ENCODE measurements at places on chromosomes 2 and 18. TPM values are rescaled to one million over a fixed set of nuclear protein-coding genes. Genes with fewer than 3 reads are reported as not detected.

- no peak for DNase-seq
Observed at GRCh38 chr2:137689549-137689948, 274.7 kb upstream of the HNMT start.

BMP10 gene
- total RNA-seq: not detected

GRCh38 chr2:171788316-171788993 lies 101.2 kb downstream of the DYNC1I2 start:
- no peak for DNase-seq

DNA sequence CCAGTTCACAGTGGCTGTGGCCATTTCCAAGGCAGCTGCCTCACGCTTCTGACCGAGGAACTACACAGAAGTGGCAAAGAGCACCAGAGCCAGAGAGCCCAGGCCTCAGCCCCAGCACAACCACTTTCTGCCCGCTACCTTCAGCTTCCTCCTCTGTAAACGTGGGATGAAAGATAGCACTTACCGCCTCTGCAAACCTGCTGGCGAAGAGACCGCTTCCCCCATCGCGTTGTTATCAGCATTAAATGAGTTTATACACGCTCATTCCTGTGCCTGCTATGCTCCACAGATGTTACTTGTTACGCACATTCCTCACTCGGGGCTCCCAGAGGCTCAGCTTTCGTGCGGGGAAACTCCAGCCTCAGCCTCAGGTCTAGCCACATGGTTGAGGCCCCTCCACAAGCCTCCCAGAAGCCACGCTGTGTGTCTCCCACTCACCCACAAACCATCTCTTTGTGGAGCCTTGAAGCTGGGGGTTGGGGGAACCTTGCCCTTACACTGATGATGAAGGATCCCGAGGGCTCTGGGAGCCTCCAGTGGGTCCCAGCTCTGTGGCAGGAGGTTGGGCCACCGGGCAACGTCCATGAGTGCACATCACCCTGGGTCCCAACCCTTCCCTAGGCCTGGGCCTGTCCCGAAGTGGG lies 63.3 kb upstream of the SMAD7 start:
- no peak for DNase-seq

DNA sequence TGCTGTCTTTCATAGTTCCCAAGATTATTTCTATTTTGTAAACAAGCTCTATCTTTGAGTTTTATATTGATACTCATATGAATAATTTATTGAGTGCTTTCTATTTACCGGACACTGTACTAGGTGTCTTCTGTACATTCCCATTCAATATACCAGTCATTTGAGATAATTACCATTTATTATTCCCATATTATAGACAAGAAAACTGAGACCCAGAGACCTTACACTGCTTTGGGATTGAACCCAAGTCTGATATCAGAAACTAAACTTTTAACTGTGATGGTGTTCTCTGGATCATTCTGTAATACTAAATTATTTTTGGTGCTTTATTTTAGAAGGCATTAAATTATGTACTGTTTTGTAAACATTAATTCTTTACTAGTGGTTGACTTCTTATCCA lies 17.3 kb downstream of the SPOPL start:
- no peak for DNase-seq

DNA sequence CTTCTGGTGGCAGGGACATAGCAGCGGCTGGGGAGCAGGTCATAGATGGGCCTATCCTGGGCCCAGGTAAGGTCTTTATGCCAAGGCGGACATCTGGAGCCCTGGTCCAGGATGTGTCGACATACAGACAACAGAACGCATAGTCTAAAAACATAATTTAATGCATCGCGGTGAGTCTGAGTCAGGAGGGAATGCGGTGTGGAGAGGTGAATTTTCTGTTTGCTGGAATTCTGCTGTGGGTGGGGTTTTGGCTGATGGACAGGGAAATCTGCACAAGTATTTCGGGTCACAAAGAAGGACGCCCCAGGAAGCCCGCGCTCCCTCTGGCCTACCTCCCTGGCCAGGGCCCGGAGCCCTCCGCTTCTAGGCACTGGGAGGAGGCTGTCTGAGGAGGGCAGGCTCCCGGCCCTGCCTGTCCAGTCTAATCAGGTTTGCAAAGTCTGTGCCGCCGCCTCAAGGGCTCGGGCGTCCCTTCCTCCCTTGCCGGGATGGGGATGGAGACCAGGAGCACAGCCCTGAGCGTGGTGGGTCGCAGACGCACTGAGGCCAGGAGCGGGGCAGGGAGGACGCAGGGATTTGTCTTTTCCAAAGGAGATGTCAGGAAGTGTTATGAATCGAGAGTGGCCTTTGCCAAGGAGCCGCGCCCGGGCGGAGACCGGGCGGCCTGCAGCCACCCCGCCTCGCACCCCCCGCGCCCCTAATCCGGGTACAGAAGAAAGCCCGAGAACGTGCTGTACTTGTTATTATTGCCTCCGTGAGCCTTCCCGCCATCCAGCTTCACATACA lies 2.3 kb downstream of the C1QL2 start:
- no peak for DNase-seq

GRCh38 chr2:234298918-234299317 lies 198.0 kb downstream of the ARL4C start:
- no peak for DNase-seq

DNA sequence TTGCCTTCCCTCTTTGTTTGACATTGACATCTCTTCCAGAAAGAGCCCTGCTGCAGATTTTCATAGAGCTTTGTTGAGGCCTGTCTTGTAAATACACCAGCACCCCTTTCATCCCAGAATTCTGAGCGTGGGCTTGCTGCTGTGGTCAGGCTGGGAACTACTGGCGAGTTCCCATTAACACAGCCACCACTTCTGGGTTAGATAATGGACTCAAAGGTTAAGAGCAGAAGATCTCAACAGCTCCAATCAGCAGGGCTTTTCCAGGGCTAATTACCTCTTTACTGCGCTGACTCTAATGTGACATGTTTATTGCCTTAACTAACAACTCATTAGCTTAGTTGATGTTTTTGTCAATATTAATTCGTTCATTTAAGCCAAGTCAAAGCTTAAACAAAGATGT lies 235.9 kb upstream of the BOD1L2 start:
- DNase-seq: no peak

SULT1C2 gene
- 0.27 TPM for total RNA-seq

GRCh38 chr2:70145144-70145490 lies 45.7 kb downstream of the C2orf42 start:
- no peak for DNase-seq

TSPYL6 gene
- 0.25 TPM for total RNA-seq

- DNase-seq: no peak
Observed at GRCh38 chr18:48821251-48821590, 129.5 kb downstream of the SMAD7 start.

SMYD1 gene
- total RNA-seq: not detected

PLCL1 gene
- 12.4 TPM for total RNA-seq

- DNase-seq: peak; percentile 68
Observed at GRCh38 chr18:22827216-22827615, 105.9 kb upstream of the RBBP8 start.

DNA sequence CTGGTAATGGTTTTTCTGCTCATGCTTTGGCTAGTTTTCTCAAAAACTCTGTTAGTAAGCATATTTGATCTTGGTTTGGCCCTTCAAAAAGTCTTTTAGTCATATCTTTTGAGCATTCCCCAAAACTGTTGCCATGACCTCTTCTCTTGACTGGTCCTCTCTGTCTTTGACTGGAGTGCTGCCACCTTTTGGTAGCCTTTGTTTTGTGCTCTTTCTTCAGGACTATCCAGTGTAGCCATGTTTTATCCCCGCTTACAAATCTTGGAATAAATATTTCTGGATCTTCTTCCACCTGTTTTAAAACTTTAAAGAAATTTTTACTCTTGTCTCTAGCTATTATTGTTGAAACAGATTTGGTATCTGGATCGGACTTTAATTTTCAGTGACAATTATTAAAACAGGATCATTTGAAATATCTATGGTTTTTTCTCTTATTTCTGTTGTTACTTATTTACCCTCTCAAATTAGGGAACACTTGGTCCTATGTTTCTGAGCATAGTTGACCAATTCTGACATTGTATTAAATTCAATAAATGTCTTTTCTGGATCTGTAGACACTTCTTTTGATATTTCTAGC lies 965 bp upstream of the ELOA2 start:
- peak; percentile 15 for DNase-seq

- peak; percentile 28 for DNase-seq
Observed at GRCh38 chr2:85865539-85866164, 23.1 kb downstream of the ST3GAL5 start.

DYNAP gene
- not detected for total RNA-seq

FANCL gene
- 29.6 TPM for total RNA-seq

DSG4 gene
- total RNA-seq: not detected

DNA sequence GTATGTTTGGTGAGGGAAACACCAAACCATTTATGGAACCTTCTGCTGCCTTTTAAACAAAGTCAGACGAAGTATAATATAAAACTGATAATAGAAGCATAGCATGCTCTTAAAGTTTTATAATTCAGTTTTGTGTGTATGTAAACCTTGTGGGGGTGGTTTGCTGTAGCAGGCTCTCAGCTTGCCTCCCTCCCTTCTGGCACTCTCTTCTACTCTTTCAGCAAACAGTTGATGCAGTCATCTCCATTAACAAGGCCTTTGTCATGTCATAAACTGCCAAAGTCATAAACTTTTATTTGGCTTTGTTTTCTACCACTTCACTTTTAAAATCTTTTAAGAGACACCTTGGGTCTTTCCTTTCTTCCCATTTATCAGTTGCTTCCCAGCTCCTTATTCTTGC lies 448.2 kb upstream of the SETBP1 start:
- DNase-seq: no peak

DNA sequence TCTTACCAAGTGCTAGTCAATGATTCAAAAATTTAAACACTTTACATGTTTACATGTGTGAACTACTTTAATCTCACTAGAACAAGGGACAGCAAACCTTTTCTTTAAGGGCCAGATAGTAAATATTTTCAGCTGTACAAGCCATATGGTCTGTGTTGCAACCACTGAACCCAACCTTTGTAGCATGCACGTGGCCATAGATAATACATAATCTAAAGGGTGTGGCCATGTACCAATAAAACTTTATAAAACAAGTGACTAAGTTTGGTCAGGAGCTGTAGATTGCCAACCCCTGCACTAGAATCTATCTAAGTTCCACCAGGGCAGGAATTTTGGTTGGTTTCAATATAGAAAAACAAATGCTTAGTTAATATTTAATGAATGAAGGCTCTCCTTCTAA lies 18.4 kb upstream of the SPRED2 start:
- no peak for DNase-seq

- no peak for DNase-seq
Observed at GRCh38 chr2:78870343-78870967, 155.0 kb upstream of the REG3G start.

DNA sequence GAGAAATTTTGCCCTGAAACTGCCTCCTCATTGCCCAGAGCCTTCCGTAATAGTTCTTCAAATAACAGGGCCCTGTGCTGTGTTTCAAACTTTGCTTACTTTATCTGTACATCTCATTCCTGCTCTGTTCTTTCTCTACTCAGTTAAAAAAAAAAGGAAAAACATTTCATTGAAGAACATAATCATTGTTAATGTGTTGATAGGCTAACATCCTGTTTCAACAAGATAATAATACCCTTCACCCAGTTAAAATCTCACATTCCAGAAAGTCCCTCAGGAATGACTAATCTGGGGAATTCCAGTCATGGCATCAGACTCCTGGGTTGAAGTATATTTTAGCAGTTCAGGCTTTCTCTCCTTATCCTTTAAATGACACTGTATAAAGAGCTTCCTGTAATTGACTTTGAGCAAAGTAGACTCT lies 45.6 kb upstream of the ITGAV start:
- peak; percentile 96 for DNase-seq

PTMA gene
- total RNA-seq: 2,614 TPM

DNA sequence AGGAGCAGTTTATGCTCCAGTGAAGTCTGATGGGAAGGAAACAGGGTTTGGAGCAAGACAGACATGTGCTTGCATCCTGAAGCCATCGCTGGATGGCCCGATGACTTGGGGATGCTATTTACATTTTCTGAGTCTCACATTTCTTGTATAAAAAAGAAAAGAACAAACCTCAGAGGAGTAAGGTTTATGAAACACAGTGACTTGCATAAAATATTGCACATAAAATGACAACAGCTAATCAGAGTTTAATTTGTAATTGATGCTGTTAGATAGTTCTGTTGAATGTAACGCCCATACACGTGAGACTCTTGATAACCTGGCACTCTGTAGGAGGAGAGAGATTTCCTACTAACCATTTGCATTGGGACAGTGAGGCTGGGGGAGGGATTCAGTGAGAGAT lies 16.5 kb downstream of the PRELID3A start:
- no peak for DNase-seq

KCNJ3 gene
- not detected for total RNA-seq

CCDC85A gene
- total RNA-seq: 0.45 TPM

ASB18 gene
- total RNA-seq: not detected

ABCG5 gene
- total RNA-seq: not detected

GRCh38 chr2:191486584-191487320 lies 191.2 kb upstream of the NABP1 start:
- peak; percentile 93 for DNase-seq

MAP3K20 gene
- total RNA-seq: 68.2 TPM

SERPINB10 gene
- not detected for total RNA-seq

TUBA4B gene
- total RNA-seq: not detected

GRCh38 chr2:9748577-9748976 lies 94.7 kb upstream of the TAF1B start:
- no peak for DNase-seq

DNA sequence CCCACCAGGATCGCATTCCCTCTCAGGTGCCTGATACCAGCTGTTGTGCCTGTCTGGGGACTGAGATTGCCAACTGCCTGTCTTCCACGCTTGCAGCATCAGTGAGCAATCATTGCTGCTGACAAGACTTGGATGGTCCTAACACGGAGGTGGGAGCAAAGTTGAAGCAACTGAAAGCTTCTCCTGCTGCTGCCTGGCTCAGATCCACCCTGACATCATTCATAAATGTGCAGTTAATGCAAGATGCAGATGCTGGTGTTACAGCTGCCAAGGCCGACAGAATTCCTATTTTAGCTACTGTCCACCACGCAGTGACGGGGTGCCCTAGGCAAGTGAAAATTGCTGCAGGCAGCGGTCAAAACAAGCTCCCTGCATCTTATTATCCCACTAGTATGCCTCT lies 131.4 kb downstream of the VWC2L start:
- DNase-seq: no peak

DNA sequence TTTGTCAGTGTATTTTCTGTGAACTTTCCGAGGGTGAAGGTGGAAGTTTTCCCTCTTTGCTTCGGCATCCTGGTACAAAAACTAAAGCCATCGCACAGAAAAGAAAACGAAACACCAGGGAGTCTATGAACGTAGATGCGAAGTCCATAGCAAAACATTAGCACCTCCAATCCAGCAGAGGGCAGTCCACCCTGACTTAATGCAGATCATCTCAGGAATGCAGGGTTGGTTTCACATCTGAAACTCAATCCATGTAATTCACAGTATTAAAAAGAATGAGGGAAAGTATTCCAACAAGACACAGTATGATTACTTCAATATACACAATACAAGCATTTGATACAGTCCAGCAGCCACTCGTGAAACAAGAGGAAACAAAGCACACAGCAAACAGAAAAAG lies 70.8 kb downstream of the RTP5 start:
- DNase-seq: no peak

DNA sequence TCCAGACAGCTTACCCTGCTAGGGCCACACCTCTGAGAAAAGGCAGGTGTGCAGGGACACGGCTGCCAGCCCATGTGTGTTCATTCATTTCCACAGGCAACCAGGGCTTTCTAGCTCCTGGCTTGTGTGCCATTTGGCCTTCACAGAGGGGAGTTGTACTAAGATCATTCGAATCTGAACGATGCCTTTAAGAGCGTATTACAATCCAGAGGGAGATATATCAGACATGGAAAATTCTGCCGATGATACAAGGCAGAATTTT lies 64.2 kb upstream of the OTOF start:
- DNase-seq: no peak
